ENCODE measurements at places on chromosomes 2 and 18.

DNA sequence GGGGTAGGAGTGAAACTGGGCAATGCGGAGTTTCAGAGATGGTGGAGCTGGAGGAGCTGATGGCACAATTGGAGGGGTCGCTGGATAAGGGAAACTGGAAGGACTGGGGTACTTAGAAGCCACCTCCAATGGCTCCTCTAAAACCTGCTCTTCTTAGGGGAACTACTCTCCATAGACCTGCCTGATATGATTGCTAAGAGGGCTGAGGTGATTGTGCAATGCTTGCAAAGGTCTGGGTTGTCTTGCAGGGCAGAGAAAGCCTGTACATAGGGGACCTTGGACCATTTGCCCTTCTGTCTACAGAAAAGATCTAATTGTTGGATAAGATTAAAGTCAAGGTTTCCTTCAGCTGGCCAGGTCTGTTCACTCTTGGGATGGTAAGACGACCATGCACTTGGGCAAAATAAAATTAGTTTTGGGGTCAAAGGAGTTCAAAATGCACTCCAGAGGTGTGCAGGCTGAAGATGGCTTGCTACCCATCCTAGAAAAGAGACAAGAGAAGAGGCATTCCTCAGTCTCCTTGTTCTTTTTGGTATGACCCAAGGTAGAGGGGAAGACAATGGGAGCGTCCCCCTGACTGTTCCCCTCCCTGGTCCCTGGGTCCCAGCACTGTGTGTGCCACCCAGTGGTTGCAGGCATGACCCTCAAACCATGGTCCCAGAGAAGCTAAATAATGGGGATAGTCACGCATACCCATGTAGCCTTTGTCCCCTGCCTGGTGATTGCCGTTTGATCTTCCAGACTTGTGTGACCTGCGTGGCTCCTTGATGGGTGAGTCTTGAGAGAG, 41.1 kb downstream of the STK17B start:
- DNase-seq: no peak

DNA sequence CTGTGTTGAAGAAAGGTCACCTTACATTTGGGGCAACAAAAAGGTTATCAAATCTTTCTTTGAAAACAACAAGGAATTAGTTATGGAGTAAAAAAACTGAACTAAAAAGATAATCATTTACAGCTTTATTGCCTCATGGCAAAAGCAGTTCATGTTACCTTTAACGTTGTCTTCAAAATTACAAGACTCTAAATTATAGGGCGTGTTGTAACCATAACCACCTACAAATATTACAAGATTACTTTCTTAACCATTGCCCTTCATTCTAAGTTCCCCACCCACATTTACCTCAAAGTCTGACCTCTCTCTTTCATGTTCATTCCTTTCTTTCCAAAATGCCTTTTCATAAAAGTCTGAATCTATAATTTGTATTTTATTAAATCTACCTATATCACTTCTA, 74.6 kb upstream of the LRATD1 start:
- DNase-seq: no peak

GRCh38 chr2:10469301-10469700, 21.2 kb upstream of the ODC1 start:
- no peak for DNase-seq

GRCh38 chr2:234425639-234426603, 71.0 kb downstream of the ARL4C start:
- DNase-seq: no peak

Data from tibial artery (tissue), 4 donors.